ENCODE measurements at places on chromosomes 5 and 9.
A peak's percentile ranks its signal among the peaks of the same experiment; 100 is the strongest.

- no peak for DNase-seq
These were observed 260.7 kb upstream of the KCNN2 start for GRCh38 chr5:114101153-114101552.

- DNase-seq, result no peak
These were observed 14.7 kb upstream of the LHX2 start for GRCh38 chr9:123996731-123997421.

DNA sequence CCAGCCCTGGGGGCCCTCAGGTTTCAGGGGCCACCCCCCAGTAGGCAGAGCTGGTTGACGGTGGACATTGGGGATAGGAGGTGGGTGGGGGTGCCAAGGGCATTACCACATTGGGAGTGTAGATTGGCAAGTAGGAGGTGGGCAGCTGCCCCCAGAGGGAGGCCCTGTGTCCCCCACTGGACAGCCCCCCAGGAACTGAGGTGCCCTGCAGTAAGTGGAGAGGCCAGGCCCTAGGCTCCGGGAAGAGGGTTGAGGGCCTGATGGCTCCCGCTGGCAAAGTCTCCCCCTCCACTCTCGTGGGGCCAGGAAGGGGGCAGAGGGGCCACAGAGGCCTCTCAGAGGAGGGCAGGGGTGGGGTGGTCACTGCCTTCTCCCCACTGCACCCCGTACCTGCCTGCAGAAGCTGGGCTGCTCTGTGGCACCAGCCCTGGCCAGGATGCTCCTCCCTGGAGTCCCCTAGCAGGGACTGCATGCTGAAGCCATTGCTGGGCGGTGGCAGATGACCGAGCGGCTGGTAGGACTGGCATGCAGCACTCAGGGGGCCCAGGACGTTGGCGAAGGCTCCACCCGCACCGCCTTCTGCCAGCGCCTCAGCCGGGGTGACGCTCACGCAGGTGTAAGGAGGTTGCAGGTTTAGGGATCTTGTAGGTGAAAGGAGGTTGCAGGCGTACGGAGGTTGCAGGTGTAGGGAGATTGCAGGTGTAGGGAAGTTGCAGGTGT is 89.6 kb upstream of the CACNA1B start:
- DNase-seq, result no peak

DNA sequence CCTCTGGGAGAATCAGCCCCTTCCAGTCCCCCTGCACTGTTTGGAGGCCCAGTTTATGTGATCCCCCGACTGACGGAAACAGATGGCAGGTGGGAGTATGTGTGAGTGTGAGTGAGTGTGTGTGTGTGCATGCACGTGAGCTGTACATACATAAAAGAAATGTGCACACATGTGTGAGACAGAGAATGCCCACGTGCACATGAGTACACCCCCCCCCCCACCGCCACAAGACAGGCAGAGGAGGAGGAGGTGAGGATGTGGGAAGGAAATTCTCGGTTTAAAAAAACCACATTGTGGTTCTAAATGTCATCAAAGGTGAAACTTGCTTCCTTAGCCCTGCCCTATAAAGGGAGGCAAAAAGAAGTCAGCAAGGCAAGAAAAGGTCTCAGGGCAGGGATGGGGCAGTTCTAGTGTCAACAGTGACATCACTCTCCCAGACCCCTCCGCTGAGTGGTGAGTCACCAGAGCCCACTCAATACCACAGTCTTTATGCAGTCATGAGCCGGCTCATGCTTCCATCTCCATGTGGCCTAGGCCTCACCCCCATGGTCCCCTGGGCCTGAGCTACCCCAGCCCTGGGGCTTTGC is 79.2 kb upstream of the HSPA9 start:
- DNase-seq, result peak; percentile 5

- no peak for DNase-seq
These were observed 68.2 kb upstream of the AGXT2 start for GRCh38 chr5:35115920-35116319.

- no peak for DNase-seq
These were observed 52.1 kb upstream of the CEMIP2 start for GRCh38 chr9:71820403-71820921.

- no peak for DNase-seq
These were observed 449.6 kb downstream of the NTRK2 start for GRCh38 chr9:85118990-85119755.

DNA sequence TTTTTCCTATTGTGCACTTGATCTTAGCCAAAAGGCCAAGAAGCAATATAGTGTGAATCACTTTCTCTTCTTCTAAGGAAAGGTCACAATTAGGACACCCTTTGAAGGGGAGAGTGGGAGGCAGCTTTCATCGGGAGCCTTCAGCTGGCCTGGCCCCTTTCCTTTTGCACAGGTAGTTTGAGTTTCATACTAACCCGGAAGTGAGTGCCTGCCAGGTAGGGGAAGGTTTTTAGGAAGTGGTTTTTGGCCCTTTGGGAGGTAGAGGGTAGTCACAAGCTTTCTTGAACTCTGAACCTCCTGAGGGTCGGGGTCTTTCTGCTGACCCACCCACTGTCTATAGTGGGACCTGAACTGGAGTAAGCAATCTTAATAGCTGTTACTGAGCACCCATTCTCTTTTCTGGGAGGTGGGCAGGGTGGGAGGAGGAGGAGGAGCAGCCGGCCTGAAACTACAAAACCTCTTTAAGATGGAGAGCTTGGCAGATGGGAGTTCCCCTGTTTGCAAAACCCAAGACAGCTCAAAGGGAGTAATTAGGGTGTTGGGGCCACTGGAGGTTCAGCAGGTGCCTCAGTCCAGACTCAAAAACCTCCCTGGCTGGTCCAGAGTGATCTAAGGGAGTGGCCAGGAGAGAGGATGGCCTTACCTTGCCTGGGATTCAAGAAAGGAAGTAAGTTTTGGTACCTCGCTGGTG is 6.0 kb downstream of the LARP1 start:
- DNase-seq, result peak; percentile 15

- peak; percentile 88 for DNase-seq
These were observed 34.1 kb downstream of the SPRY4 start for GRCh38 chr5:142290577-142291299.

GRCh38 chr9:135814421-135815095 is 92.8 kb downstream of the CAMSAP1 start:
- DNase-seq, result no peak

GRCh38 chr5:150637245-150638052 is 3.0 kb upstream of the SYNPO start:
- DNase-seq, result peak; percentile 80

- peak; percentile 62 for DNase-seq
These were observed 69.8 kb downstream of the KDM4C start for GRCh38 chr9:6827439-6828145.

DNA sequence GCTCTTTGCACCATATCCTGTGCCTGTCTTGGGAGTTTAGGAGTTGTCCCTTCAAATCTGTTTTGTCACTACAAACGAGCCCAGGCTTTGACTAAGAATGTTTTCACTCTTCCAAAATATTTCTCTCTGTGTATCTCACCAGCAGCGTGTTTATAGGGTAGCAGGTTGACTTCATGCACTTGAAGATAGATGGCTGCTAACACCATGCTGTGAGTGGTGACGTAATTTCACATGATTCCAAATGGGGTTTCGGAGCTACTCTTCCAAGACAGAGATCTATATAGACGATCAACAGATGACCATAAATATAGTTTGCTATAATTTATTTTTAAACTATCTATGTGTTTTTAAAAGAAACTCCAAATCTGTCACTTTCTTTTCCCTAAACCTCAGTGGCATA is 30.6 kb downstream of the RORB start:
- peak; percentile 0 for DNase-seq

GRCh38 chr5:103523319-103523718 is 39.3 kb downstream of the NUDT12 start:
- DNase-seq, result no peak

- DNase-seq, result no peak
These were observed 1.5 kb downstream of the CTNNA1 start for GRCh38 chr5:138754699-138755057.

DNA sequence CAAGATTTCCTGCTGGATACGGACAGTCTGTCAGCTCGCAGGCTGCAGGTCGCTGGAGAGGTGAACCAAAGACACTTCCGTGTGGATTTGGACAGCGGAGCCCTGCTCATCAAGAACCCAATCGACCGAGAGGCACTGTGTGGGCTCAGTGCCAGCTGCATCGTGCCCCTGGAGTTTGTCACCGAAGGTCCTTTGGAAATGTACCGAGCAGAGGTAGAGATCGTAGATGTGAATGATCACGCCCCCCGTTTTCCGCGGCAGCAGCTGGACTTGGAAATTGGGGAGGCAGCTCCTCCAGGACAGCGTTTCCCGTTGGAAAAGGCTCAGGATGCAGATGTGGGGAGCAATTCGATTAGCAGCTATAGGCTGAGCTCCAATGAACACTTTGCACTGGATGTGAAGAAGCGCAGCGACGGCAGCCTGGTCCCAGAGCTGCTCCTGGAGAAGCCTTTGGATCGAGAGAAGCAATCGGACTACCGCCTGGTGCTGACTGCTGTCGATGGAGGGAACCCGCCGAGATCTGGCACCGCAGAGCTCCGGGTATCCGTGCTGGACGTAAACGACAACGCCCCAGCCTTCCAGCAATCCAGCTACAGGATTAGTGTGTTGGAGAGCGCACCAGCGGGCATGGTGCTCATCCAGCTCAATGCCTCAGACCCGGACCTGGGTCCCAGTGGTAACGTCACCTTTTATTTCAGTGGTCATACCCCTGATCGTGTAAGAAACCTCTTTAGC is 658 bp downstream of the PCDHGC4 start:
- no peak for DNase-seq

- no peak for DNase-seq
These were observed 402.7 kb upstream of the TNC start for GRCh38 chr9:115520646-115521045.

GRCh38 chr5:2877522-2877921 is 126.0 kb upstream of the IRX2 start:
- DNase-seq, result no peak

GRCh38 chr5:156221816-156222215 is 105.1 kb upstream of the SGCD start:
- DNase-seq, result peak; percentile 64

DNA sequence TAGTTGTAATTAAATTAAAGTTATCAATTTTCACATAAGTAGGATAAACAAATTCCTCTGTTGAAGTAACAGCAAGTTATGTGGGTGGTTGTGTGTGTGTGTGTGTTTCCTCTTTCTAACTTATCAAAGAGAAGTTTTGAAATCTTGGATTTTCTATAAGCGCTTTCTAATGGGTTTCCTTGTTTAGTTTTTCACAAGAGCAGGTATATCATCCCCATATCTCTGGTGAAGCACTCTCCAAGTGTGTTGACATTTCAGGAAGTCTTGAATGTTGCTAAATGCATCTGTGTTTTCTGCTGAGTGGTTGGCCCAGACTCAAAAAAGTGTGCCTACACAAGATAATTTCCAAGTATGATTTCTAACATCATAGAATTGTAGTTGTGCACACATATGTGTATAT is 43.3 kb downstream of the PRDM6 start:
- DNase-seq, result no peak

DNA sequence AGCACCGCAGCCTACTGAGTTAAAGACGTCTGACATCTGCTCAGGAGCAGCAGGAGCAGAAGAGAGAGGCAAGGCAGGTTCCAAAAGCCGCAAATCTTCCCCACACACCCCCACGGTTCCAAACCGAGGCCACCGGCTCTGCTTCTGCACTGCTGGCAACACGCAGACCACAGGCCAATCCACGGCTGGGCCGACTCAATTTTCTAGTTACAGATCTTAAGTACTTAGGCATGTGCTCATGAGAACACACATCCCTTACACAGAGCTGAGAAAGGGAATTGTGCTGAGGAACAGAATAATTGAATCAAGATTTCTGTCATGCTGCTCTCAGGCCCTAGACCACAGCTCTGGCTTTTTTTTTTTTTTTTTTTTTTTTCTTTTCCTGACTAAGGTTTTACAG is 32.6 kb downstream of the PAX5 start:
- no peak for DNase-seq

Measured in NCI-H524 (cell line).